Stimulated activated CD8-positive, alpha-beta memory T cell treated with anti-CD3 and anti-CD28 coated beads, Interleukin-15, amount 100 ng/mL, for 24 hours (primary cell): ENCODE measurements at places on chromosomes 2 and 18.

GRCh38 chr2:147097747-147098146 is 747.1 kb upstream of the ACVR2A start:
- no peak for DNase-seq

DNA sequence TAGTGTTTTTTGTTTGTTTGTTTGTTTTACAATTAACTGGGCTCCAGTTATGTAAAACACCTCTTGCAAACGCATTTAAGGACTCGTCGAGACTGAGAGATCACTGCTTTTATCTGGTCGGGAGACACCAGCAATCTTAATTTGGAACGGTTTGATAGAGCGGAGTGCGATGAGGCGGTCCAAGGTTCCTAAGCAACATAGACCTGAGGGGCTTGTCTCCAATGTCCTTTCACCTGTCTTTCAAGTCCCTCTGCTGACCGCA is 729 bp upstream of the SELENOI start:
- no peak for DNase-seq

DNA sequence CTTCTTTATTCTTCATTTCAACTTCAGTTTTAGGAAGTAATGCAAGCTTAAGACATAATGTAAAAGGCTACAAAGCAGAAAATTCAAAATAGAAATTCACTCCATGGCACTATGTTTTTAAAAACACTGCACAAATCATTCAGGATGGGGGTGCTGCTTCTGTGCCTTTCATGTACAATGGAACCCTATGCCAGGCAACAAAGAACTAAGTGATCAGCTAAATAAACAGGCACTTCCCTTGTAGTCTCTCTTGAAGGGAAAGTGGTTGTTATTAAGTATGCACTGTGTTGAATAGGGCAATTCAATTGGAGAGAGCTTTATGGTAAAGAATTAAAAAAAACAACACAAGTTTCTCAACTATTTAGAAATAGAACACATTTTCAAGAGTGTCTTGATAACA is 10.9 kb upstream of the ERBB4 start:
- no peak for DNase-seq

DNA sequence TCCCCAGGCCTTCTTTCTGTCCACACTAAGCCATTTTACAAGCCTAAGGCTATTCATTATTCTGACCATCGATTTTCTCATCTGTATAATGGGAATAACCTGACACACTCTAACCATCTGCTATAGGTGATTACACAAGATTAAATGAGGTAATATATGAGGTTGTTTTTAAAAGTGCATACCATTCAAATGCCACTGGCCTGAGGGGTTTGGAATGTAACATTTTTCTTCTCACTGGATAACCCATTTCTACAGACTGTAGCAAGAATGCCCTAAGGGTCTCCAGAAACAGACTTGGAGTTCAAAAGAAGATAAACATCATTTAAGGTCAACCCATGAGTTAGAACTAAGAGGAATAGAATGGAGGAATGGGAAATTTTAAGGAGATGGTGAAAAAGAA is 111.7 kb upstream of the SETBP1 start:
- no peak for DNase-seq

- no peak for DNase-seq
Measured at GRCh38 chr2:231483398-231484329, 19.4 kb upstream of the NCL start.

DNA sequence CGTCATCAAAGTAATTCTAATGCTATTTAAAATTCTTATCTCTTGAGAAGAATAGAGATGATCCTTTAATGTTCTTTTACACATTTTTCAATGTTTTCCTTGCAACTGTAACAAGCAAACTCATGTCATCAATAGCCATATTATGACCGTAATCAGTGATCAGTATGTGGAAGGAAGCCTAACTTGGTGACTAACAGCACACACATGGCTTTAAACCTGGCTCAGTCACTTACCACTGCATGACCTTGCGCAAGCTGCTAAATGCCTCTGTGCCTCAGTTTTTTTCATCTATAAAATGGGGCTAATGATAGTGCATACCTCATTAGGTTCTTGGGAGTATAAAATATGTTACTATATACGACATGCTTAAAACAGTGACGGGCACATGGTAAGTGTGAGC is 149.7 kb downstream of the BCL2 start:
- no peak for DNase-seq

DNA sequence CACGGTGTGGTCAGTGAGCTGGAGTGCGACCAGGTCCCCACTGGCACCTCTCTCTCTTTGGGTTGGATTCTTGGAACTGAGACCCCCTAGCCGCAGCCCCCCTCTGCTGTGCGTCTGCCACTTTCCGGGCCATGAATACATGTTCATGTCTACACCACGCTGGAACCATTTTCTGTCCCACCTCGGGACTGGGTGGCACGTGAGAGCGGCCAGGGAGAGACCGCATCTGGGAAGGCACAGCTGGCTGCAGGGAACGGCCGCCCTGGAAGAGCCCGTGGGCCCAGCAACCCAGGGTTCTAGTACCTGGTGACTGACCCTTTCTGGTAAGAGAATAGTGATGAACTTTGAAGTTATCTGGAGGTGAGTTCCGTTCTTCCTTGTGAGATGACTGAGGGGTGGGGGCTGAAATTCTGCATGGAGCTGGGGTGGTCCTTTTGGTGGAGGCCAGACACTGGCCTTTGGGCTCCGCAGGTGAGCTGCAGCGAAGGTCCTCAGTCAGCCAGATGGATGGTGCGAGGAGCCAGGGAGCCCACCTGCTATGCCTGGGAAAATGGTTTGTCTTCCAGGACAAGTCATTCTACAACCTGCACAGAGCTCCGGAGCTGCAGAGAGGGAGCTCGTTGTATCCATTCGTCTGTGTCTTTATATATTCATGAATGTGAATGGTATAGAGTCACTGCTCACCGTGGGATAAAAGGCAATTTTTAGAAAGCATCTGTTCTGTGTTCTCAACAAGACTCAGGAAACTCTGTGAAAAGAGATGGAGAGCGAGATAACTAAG is 223.5 kb downstream of the NDUFA10 start:
- no peak for DNase-seq

GRCh38 chr2:83971547-83971946 is 487.5 kb downstream of the SUCLG1 start:
- no peak for DNase-seq
